Stimulated activated CD4-positive, alpha-beta T cell treated with anti-CD3 and anti-CD28 coated beads, Interleukin-15, amount 100 ng/mL, for 1 hour (primary cell): ENCODE measurements at places on chromosomes 2 and 18.

DNA sequence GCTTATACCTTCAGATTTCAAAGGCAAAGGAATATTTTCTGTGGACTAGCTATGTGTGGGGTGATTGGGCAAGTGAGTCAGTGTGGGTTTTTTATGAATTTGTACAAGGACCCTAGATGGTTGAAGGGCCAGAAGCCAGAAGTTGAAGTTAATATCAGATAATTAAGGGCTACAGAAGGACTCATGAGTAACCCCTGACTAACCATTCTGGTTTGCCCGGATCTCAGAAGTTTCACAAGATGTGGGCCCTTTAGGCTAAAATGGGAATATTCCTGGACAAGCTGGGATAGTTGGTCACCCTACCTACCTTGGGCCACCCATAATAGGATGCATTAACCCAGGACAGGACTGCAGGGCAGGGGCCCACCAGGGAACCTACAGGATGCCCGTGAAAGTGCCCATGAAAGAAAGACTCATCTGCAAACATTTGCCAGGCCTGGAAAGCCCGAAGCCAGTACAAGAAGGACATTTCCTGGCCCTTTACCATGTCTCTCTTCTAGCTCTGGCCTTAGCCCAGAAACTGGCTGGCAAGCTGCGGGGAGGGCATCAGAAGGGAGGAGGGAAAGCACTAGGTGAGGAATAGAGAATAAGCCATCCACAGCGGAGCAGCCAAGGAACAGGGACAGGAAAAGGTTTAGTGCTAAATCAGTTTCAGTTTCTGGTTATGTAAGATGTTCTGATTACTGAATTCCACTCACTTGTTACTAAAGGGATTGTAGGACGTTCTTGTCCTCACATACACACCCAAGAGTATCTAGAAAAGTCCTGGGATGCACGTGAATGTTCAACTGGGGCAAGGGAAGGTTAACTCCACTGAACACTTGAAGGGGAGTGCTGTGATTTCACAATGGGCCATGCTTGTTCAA, 33.6 kb downstream of the GCG start:
- DNase-seq, result no peak

DNA sequence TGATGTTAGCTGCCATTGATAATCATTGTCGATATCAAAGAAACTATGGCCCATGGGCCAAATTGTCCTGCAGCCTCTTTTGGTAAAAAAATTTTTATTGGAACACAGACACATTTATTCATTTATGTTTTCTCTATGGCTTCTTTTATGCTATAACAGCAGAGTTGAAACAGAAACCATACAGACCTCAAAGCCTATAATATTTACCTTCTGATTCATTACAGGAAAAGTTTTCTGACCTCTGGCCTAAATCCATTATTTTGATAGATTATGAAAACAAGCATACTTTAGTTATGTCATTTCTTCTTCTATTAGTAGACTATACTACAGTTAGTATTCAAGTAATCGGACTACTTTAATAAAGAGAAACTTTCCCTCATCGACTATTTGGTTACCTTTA, 349.7 kb upstream of the GALNT5 start:
- DNase-seq, result no peak

DNA sequence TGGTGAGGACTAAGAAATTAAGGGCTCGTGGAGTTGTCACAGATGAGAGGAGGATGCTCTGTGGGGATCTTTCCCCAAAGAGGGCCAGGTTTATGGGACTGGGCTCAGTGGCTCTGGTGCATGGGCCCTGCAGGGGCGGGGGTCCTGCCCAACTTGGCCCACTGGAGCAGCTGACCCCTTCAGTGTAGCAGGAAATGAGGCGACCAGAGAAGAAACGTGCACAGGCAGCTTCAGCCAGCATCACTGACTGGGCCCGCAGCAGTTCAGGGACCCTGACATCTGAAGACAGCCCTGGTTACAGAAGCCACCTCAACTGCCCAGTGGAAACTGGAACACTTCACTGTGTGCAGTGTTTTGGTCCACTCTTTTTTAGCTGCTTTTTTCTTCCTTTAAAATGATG, 72.8 kb downstream of the EMILIN2 start:
- no peak for DNase-seq

- no peak for DNase-seq
These were observed 410.4 kb downstream of the DSC3 start for GRCh38 chr18:30632071-30632698.

GRCh38 chr18:13163167-13163927, 55.2 kb upstream of the LDLRAD4 start:
- no peak for DNase-seq
